ENCODE measurements at places on chromosomes 4 and X.

- no peak overlapping the region for H3K27ac ChIP-seq
- no peak overlapping the region for H3K4me3 ChIP-seq
- DNase-seq, result no peak
- H3K27me3 ChIP-seq, result no peaks in the 10 kb centered on the region
These were observed 184.9 kb upstream of the PCDH7 start for GRCh38 chr4:30535255-30535654.

DNA sequence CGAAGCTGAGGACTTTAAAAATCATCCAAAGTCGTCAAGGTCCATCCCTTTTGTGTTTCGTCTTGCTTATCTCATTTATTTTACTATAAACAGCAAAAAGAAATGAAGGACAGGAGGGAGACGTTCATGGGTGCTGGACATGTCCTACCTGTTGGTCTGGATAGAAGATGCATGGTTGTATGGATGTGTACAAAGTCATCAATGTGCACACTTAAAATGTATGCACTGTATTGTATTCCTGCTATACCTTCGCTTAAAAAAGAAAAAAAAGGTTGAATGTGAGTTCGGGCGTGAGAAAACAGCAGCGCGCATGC, 313 bp upstream of the BLOC1S4 start:
- DNase-seq, result no peak
- peaks cover 27% of the 10 kb centered on the region for H3K4me1 ChIP-seq

DNA sequence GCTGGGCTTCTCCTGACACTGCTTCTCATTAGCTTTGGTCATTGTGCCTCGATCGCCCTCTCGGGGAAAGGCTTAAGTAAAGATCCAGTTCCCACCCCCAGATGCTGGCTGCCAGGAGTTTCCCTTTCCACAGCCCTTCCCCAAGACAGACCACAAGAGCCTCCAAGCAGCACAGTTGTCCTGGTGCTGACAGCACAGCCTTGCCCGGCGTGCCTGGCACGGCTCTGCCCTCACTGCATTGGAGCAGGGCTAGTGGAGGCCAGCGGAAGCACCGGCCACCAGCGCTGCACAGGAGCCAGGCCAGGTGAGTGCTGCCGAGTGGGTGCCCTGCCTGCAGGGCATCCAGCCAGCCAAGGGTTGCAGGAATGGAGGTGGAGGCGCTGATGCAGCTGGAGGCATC, 9.7 kb upstream of the MSANTD1 start:
- H3K4me1 ChIP-seq, result no peaks in the 10 kb centered on the region
- DNase-seq, result no peak
- peaks cover 63% of the 10 kb centered on the region for H3K36me3 ChIP-seq
- H3K27me3 ChIP-seq, result no peaks in the 10 kb centered on the region
- H3K4me3 ChIP-seq, result no peak overlapping the region

DNA sequence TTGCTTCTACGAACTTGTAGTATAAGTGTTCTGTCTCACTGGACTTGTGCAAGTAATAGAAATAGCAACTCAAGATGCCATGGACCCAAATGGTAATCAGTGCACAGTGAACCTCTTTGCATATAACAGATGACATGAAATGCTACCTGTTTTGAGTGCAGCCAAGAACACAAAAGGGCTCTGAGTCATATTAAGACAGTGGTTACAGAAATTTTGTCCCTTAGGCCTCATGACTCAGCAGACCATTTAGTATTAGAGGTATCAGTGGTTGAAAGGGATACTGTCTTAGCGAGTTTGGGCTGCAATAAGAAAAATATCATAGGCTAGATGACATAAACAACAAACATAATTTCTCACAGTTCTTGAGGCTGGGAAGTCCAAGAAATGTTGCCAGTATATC, 502.9 kb upstream of the PCDH10 start:
- no peak overlapping the region for H3K4me3 ChIP-seq
- H3K27ac ChIP-seq, result no peak overlapping the region
- DNase-seq, result no peak
- no peaks in the 10 kb centered on the region for H3K27me3 ChIP-seq

- no peaks in the 10 kb centered on the region for H3K4me1 ChIP-seq
- H3K36me3 ChIP-seq, result no peaks in the 10 kb centered on the region
- no peak overlapping the region for H3K27ac ChIP-seq
- no peak for DNase-seq
These were observed 19.8 kb downstream of the MXRA5 start for GRCh38 chrX:3326681-3327080.

- DNase-seq, result no peak
- H3K4me3 ChIP-seq, result no peak overlapping the region
- no peaks in the 10 kb centered on the region for H3K27me3 ChIP-seq
- no peaks in the 10 kb centered on the region for H3K36me3 ChIP-seq
- H3K27ac ChIP-seq, result no peak overlapping the region
- peaks cover 16% of the 10 kb centered on the region for H3K4me1 ChIP-seq
These were observed 132.8 kb upstream of the KLF3 start for GRCh38 chr4:38531141-38531727.

- no peaks in the 10 kb centered on the region for H3K4me1 ChIP-seq
- no peaks in the 10 kb centered on the region for H3K27me3 ChIP-seq
These were observed 19.5 kb upstream of the WDFY3 start for GRCh38 chr4:84985952-84986351.

DNA sequence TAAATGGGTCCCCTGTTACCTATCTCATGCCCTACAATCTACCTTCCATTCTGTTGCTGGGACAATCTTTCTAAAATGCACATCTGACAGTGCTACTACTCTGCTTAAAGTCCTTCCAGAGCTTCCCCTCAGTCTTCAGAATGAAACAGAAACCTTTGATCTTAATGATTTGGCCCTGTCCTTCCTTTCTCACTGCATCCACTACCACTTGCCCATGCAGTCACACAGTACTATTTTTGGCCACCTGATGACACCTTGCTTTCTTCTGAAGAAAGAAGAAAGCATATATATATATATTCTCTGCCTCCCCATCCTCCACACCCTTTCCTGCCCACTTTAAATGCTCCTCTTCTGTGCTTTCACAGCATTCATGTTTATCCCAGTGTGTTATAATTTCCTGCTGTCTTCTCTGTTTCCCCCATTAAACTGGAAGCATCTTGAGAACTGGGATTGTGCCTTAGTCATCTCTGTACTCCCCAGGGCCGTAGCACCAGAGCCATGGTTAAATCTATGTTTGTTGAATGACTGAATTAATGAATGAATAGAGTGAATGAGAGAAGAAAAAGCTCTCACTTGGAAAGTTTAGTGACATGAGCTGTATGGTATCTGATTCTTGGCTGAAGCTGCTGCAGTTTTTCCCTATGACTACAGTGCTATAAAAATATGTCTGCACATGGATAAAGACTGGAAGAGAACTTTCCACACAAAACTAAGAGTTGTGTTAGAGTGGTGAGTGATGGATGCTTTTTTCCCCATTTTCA, 56.2 kb downstream of the RTL9 start:
- no peak for DNase-seq
- H3K27me3 ChIP-seq, result no peaks in the 10 kb centered on the region
- no peak overlapping the region for H3K27ac ChIP-seq
- no peak overlapping the region for H3K4me3 ChIP-seq
- H3K4me1 ChIP-seq, result peaks cover 5% of the 10 kb centered on the region
- H3K36me3 ChIP-seq, result no peaks in the 10 kb centered on the region

- H3K27ac ChIP-seq, result no peak overlapping the region
- no peaks in the 10 kb centered on the region for H3K36me3 ChIP-seq
- no peaks in the 10 kb centered on the region for H3K4me1 ChIP-seq
- H3K27me3 ChIP-seq, result no peaks in the 10 kb centered on the region
These were observed 394.8 kb upstream of the IGFBP7 start for GRCh38 chr4:57504797-57505530.

DNA sequence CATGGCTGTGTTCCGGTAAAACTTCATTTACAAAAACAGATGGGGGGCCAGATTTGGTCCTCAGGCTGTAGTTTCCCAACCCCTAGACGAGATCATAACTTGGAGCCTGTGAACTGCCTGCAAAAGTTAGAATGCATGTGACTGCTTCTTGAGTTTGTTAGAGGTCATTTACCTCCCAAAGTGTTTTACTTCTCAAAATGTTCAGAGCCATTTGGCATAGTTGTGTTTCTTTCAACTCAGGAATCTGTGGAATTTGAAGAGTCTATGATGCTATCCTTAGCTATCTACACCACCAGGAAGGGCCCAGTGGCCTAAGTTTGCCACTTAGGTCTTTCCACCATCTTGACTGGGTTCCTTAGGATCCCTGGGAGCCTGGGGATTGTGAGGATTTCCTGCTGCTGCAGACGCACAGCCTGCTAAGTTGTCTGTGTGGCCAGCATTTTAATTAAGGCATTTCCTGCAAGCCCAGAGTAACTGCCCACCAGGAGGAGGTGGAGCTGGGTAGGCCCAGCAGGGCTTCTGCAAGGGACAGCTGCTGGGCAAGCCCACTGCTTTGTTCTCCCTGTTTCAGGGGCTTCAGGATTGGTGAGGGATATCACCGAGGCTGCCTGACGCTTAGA, 53.1 kb downstream of the CCNI start:
- H3K4me3 ChIP-seq, result no peak overlapping the region
- no peaks in the 10 kb centered on the region for H3K27me3 ChIP-seq
- peaks cover 44% of the 10 kb centered on the region for H3K36me3 ChIP-seq
- DNase-seq, result no peak

GRCh38 chr4:152363086-152363485, 172.8 kb downstream of the FBXW7 start:
- no peak overlapping the region for H3K27ac ChIP-seq
- DNase-seq, result no peak
- no peak overlapping the region for H3K4me3 ChIP-seq
- H3K4me1 ChIP-seq, result no peaks in the 10 kb centered on the region

GRCh38 chr4:109079731-109080130, 222.7 kb downstream of the COL25A1 start:
- H3K4me1 ChIP-seq, result no peaks in the 10 kb centered on the region
- DNase-seq, result no peak
- no peak overlapping the region for H3K27ac ChIP-seq
- no peak overlapping the region for H3K4me3 ChIP-seq
- H3K27me3 ChIP-seq, result no peaks in the 10 kb centered on the region

DNA sequence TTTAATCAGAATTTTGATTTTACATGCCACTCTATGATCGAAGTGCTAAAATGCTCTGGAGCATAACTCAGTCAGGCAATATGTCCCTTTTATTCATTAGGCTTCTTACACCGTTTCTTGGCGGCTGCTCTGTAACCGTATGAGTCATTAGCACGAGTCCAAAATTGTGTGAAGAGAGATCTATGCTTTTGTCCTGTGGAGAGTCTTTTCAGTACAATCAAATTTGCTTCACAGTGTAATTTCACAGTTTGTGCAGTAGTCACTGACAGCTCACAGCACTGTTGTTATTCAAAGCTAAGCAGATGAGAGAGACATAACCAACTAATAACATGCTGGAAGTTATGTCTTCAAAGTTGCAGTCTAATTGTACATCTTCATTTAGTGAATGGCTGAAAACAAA, 167.8 kb downstream of the PCDH10 start:
- no peak overlapping the region for H3K4me3 ChIP-seq
- no peak for DNase-seq
- H3K36me3 ChIP-seq, result no peaks in the 10 kb centered on the region
- H3K27me3 ChIP-seq, result no peaks in the 10 kb centered on the region

- H3K4me1 ChIP-seq, result no peaks in the 10 kb centered on the region
- H3K27ac ChIP-seq, result no peak overlapping the region
- H3K27me3 ChIP-seq, result no peaks in the 10 kb centered on the region
- no peaks in the 10 kb centered on the region for H3K36me3 ChIP-seq
- no peak overlapping the region for H3K4me3 ChIP-seq
These were observed 473.0 kb upstream of the NWD2 start for GRCh38 chr4:36771411-36772153.

DNA sequence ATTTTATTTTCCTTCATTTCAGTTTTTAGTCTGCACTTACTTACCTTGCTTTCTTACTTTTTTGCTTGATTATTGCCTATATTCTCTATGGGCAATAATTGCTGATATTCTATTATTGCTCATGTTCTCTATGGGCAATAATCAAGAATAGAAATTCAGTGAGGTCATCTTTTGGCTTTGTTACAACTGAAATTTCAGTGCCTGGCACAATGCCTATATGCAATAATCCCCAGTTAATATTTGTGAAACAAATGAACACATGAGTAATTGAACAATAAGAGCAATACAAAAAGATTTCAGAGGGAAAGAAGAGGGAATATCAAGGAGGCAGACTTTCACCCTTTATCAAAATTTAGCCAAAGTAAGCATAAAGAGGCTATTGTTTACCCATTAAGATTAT, 48.6 kb upstream of the ARSJ start:
- DNase-seq, result no peak
- H3K27me3 ChIP-seq, result no peaks in the 10 kb centered on the region
- no peak overlapping the region for H3K27ac ChIP-seq
- H3K4me3 ChIP-seq, result no peak overlapping the region

DNA sequence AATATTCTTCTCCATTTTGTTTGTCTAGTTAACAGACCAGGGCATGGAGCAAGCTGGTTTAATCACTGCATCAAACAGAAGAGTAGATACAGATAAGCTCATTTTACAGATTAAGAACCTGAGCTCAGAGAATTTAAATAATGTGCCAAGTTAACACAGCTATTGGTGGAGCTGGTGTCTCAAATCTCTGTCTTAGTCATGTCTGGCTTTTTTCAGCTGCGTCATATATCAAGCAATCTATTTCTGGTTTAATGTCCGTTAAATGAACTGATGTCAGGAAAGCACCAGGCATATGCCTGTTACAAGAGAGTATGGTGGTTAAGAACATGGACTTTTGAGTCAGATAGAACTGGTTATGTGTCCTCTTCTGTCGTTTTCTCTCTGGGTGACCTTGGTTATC, 79.8 kb upstream of the ADGRA3 start:
- H3K4me3 ChIP-seq, result no peak overlapping the region
- H3K27me3 ChIP-seq, result no peaks in the 10 kb centered on the region
- no peaks in the 10 kb centered on the region for H3K36me3 ChIP-seq
- H3K27ac ChIP-seq, result no peak overlapping the region

Measured in natural killer cell (primary cell).